ENCODE measurements at places on chromosomes 11 and 22.
A peak's percentile ranks its signal among the peaks of the same experiment; 100 is the strongest.

DNA sequence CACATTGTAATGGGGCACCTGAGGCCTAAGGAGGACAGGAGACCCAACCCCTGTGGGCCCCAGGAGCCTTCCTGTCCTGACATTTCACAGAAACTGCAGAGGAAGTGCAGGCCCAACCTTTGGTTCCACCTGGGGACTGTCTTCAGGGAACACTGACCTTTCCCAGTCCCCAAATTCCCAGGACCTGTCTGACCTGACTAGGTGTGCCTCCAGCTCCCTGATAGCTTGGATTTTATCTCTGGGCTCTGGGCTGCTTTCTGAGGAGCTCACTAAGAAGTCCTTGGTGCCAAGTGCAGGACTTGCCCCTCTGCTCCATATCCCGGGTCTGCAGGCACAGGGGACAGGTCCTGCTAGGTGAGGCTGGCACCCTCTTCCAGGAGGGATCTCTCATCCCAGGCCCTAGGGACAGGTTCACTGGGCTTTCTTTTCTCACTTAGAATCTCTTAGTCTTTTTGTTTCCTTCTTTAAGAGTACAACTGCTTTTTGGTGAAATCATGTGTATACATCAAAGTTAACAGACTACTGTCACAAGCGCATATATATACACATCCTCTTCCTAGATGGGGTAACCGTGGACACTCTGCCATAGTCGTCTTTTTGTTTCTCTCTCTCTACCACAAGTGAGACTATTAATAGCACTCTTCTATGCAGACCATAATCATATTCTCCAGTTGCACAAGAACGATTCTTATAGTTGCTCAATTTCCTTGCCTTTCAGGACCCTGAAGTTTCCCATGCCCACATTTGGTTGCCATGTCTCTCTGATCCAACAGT lies 72.0 kb upstream of the IGLL5 start:
- DNase-seq, result no peak

DNA sequence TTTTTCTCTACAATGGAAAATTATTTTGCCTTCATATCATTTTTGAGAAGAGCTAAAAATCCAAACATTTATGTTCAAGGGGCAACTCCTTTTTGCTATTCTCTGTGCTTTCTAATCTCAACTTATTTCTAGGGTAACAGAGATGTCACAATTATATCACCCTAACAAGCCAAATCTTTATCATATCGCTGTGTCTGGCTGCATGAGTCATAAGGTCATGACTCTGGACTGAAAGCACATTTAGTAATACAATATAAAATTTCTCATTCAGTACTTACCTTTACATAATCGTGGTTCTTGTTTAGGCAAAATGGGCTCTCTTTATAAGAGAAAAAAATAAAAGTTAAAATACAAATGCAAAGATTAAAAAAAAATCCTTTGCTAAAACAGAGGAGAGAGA lies 326.0 kb downstream of the CASP12 start:
- DNase-seq, result no peak

GRCh38 chr11:46050003-46050461 lies 71.2 kb downstream of the PHF21A start:
- DNase-seq, result peak; percentile 48

- DNase-seq, result no peak
Measured at GRCh38 chr22:47199979-47200272, 437.5 kb downstream of the TBC1D22A start.

DNA sequence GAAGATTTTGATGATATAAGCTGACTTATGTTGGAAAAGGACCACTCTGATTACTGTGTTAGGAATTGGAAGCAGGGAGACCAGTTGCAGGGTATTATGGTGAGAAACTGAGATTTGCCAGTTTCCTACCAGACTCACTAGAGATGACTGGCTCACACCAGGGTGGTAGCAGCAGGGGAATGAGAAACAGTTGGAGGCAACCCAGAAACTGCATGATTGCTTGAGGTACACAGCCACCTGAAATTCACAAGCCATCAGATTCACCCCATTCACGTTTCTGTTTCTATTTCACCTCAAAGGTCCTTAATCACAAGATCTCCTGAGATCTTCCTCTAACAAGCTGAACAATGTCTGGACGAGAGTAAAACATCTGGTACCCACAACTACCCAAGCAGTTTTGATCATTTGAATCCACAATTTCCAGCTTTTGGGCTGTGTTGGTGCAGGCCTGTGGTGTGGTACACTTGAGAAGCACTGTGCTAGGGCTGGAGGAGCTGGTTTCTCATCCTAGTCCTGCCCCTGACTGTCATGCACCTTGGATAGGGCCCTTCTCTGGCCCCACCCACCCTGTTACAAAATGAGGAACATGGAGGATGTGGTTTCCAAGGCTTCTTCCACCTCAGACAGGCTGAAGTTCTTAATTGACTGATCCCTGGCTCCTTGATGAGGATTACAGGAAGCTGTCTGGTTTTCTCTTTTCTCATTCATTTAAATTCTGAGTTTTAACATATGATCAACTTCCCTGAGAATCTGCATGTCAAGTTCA lies 233.4 kb downstream of the INSC start:
- no peak for DNase-seq

DNA sequence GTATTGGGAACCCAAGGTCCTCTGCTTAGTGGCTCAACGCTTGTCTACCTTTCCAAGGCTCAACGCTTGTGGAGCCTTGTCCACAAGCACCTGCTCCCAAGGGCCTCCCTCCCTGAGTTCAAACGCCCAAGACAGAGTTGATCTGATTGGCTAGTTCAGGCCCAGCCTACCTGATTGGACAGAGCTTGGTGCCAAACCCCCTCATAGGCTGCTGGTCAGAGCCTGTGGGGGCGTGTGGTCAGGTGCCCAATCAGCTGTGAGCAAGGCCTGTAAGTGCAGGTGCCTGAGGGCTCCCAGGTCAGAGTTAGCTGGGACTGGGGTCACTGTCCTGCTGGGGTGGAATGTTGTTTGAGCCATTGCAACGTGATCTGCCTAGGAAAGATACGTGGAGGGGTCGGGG lies 16.9 kb upstream of the TMPRSS6 start:
- DNase-seq, result no peak

- DNase-seq, result no peak
Measured at GRCh38 chr22:45929649-45930048, 47.3 kb downstream of the WNT7B start.

- peak; percentile 97 for DNase-seq
Measured at GRCh38 chr11:61971248-61972111, 4.0 kb upstream of the FTH1 start.

DNA sequence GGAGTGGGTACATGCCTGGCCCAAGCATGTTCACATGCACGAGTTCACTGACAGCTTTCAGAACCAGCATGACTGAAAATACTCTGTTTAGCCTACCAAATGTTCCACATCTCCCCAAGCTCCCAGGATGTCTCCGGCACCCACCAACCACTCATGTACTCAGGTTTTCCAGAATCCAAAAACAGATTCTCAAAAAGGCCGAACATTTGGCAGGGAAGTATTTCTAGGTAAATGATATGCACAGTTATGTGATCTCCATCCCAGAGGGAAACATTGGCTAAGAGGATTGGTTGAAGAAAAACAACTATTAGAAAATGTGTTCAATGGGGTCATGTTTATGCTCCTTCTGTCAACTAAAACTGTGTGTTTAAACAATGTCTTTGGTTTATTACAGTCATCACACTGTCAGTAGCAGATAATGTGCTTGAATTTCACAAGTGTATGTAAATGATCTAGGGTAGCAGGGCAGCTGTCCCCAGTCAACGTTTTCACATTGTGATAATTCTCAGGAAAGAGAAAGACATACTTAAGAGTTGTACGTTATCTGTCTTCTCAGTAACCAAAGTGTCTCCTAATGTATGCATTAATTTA lies 52.3 kb downstream of the BARX2 start:
- no peak for DNase-seq

GRCh38 chr11:104534278-104534677 lies 364.0 kb downstream of the CASP12 start:
- no peak for DNase-seq

DNA sequence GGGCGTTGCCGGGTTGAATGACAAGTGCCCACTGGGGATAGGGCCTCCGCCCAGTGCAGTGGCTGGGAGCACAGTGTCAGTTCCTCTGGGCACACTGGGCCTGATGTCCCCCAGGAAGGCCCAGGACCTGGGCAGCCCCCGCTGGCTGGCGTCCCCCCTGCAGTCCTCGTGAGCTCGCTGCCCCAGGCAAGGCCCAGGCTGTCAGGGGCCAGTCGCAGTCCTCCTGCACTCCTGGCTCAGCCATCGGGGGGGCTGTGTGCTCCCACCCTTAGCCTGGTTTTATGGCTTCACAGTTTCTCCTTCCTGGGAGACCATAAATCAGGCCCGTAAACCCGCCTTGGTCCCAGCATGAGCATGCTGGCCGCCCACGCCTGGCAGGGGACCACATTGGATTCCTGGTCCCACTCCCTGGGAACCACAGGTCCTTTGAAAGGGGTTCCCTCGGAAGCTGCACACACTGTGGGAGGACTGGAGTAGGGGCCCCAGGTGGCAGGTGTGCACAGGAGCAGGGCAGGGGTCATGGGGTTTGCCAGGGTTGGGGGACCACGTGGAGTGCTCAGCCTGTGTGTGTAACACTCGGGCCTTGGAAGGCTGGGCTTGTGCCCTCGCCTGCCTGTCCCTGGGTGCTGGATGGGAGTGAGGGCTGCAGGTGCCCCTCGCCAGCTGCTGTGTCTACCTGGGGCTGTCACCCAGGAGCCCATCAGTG lies 113.6 kb downstream of the KCNQ1OT1 start:
- DNase-seq, result peak; percentile 46

DNA sequence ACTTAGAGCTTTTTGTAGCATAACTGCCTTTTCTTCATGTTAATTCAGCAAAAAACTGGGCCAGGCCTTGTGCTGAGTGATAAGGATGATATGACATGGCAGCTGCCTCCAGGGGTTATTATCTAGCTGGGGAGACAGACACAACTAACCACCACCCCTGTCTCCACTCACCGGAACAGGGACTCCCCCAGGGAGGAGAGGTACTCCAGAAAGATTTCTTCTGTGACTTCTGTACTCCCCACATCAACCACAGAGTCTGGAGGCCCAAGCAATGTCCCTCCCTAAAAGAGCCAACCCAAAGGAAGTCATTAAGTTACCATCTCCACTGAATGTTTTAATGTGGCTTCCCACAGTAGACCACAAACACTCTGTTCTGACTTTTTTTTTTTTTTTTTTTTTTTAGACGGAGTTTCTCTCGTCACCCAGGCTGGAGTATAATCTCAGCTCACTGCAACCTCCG lies 14.3 kb upstream of the PMM1 start:
- no peak for DNase-seq

- no peak for DNase-seq
Measured at GRCh38 chr11:124941703-124942102, 5.9 kb upstream of the HEPACAM start.

DNA sequence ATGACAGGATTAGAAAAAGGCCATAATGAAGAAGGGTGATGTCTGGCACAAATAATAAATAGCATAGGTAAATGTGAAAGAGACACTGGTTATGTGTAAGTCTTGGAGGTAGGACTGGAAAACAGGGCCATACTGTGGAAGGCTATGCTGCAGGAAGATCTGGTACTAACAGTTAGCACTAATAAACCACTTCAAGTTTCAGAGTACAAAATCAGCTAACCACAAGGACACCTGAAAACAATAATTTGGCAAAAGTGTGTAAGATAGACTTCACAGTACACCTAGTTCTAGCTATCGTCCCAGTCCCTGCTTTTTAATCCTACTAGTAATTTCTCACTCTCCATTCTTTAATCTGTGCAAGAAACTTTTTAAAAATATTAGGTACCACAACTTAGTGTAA lies 44.3 kb downstream of the CWF19L2 start:
- DNase-seq, result no peak

DNA sequence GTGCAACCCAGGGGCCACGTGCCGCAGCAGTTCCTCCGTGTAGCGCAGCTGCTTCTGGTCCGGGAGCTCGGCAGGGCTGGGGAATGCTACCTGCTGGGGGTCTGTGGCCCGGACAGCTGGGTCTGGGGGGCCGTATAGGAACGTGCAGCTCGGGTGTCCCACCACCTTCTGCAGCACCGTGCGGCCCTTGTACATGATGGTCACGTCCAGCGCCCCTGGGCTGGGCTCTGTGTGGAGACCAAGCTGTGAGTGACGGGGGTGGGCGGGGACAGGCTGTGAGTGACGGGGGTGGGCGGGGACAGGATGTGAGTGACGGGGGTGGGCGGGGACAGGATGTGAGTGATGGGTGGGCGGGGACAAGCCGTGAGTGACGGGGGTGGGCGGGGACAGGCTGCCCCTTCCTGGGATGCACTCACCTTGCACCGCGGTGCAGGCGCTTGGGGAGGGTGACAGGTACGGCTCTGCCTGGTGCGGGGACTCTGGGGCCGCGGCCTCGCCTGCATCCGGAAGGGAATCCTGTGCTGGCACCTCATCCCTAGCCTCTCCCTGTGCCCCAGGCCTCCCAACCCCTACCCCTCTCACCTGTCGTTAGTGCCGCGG lies 2.3 kb downstream of the IRF7 start:
- peak; percentile 76 for DNase-seq

DNA sequence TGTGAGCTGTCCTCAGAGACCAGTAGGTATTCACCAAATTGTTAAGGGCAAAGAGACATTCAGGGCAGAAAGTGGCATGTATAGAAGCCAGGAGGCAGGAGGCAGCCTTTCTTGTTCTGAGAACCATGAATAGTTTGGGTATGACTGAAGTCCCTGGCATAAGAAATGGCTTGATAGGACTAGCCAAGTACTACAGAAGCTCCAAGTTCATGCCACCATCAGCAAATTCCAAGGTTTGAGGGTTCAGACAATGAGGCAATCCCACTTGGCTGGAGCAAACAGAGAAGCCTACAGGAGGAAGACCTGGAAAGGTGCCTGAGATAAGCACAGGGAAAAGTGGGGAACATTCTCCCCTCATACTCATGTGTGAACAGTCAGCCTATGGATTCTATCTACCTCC lies 25.8 kb downstream of the XRRA1 start:
- no peak for DNase-seq

- DNase-seq, result peak; percentile 16
Measured at GRCh38 chr22:19639610-19640135, 74.6 kb upstream of the SEPTIN5 start.

GRCh38 chr22:25091458-25091857 lies 108.2 kb upstream of the CRYBB3 start:
- DNase-seq, result no peak

DNA sequence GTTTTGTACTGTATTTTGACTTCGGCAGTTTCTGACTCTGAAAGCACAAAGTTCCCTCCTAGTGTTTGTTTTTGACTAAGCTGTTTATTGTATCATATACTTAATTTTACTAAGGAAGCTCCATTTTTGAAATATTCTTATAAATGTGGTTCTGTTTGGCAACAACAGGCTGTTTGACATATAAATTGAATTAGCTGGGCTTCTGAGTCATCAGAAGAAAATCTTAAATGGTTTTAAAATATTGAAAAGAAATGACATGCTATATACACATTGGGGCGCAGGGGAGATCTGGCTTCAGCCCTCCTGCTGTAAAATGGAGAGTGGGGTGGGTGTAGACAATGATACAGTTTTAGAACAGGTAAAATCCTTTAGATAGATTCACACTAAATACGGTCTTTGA lies 38.6 kb downstream of the SHISA8 start:
- DNase-seq, result no peak

- no peak for DNase-seq
Measured at GRCh38 chr11:57180081-57180561, 1.6 kb upstream of the LRRC55 start.

DNA sequence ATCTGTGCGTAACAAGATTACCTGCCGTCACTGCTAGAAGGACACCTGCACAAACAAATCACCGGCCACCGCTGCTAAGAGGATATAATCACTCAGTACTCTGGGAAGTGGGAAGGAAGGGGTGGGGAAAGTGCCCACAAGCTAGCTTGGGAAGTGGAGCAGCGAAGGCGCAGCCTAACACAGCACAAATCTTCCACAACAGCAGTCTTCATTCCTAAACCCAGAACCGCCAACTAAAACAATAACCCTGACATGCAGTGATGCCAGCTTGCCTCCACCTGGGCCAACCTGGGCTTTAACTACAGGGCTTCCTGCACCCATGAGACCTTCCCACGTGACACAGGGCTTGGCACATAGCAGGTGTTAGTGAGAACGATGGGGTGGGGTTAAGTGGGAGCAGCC lies 5.1 kb downstream of the DGCR2 start:
- no peak for DNase-seq
